ENCODE measurements at places on chromosomes 16 and 17.

DNA sequence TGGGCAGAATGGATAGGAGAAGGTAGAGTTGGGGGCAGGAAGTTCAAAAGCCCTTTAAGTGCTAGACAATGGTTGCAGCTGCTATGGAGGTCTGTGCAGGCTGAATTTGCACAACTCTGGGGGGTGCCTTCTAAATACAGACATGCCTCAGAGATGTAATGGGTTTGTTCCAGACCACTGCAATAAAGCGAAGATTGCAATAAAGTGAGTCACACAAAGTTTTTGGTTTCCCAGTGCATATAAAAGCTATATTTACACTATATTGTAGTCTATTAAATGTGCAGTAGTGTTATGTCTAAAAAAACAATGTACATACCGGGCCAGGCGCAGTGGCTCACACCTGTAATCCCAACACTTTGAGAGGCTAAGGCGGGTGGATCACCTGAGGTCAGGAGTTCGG, 60.5 kb upstream of the MYOCD start:
- no peak for DNase-seq

- no peak for DNase-seq
Measured at GRCh38 chr16:30870904-30871303, 23.0 kb downstream of the BCL7C start.

- DNase-seq = no peak
Measured at GRCh38 chr16:68844211-68844564, 857 bp downstream of the TANGO6 start.

DNA sequence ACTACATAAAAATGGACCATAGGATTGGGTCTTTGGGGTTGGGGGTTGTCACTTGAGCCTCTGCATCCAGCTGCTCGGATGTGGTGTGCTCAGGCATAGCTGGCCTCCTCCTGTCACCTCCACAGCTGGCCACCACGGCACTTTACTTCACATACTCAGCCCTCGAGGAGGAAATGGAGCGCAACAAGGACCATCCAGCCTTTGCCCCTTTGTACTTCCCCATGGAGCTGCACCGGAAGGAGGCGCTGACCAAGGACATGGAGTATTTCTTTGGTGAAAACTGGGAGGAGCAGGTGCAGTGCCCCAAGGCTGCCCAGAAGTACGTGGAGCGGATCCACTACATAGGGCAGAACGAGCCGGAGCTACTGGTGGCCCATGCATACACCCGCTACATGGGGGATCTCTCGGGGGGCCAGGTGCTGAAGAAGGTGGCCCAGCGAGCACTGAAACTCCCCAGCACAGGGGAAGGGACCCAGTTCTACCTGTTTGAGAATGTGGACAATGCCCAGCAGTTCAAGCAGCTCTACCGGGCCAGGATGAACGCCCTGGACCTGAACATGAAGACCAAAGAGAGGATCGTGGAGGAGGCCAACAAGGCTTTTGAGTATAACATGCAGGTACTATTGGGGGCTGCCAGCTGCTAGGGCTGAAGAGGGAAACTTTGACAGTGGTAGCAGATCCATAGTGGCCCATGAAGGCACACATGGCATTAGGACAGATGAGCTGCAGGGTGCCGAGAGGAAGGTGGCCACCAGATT, 30.8 kb downstream of the CDIP1 start:
- DNase-seq = no peak

DNA sequence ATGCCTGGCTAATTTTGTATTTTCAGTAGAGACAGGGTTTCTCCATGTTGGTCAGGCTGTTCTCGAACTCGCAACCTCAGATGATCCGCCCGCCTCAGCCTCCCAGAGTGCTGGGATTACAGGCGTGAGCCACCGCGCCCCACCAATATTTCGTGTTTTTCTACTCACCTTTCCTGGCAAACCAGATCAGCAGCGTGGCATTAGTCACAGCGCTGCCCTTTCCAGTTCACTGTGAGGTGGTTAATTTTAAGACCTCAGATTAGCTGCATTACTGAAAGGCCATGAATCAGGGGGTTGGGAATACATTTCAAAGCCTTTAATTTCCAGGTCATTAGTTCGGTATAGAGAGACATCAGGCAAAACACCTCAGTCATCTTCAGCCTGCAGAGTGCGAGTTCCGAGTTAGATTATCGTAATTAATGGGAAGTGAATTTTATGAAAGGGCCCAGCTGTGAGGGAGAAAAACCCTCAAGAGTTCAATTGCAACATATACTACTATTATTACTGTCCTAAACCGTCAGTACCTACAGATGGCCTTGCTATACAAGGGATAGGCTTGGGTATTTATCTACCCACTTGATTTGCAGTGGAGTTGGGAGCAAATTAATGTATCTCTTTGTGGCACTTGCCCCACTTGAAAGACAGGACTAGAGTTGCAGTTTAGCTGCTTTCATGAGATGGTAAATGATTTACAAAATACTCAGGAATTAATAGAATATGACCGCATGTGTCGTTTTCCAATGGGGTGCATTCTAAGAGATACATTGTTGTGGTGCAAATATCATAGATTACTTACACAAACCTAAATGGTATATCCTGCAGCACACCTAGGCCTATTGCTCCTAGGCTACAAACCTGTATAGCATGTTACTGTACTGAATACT, 2.1 kb upstream of the USP32 start:
- DNase-seq = no peak

DNA sequence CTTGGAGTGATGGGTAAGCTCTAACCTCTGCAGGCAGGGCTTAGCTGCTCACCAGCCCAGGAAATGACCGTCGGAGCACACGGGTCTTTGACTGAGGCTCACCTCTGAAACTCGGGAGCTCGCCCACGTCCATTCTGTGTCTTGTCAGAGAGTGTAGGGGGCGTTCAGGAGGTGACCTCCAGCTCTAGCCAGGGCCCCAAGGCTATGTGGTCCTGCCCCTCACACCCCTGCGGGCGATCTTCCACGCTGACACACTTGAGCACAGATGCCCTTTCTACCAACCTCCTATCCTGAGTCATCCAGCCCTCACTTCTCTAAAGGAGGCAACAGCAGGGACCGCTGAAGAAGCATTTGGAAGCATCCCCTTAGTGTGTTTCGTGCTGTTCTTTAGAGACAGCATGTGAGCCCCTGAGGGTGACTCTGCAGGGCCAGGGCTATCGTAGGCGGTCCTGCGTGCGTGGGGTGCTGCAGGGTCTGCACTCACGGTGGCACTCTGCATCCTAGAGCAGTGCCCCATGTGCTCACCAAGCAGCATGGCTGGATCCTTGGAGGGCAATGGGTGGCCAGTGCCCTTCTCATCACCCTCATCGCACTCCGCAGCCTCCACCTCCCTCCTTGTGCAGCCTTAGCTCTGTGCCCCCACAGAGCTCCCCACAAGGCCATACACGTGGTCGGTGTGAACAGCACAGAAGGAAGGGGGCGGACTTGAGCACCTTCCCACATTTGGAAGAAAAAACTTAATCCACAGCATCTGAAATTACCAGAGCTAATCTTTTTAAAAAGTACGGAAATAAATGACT, 33.8 kb downstream of the SLC47A1 start:
- no peak for DNase-seq

Data from nucleus accumbens (tissue), 56 donors.